PC-3 (cell line): ENCODE measurements at places on chromosomes 2 and 18.
A peak's percentile ranks its signal among the peaks of the same experiment; 100 is the strongest.

DNA sequence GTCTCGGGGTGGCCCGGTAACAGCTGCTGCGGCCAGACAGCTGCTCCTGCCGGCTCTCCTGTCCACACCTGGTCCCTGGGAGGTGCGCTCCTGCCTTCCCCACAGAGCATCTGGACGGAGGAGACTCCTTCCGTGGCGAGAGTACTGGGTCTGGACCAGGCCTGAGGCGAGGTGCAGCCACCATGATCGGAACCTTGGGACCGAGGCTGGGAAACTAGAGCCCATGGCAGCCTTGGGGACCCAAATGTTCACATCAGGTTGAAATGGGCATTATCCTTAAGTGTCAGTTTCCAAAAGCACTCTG, 628 bp downstream of the GIGYF2 start:
- no peak for DNase-seq

DNA sequence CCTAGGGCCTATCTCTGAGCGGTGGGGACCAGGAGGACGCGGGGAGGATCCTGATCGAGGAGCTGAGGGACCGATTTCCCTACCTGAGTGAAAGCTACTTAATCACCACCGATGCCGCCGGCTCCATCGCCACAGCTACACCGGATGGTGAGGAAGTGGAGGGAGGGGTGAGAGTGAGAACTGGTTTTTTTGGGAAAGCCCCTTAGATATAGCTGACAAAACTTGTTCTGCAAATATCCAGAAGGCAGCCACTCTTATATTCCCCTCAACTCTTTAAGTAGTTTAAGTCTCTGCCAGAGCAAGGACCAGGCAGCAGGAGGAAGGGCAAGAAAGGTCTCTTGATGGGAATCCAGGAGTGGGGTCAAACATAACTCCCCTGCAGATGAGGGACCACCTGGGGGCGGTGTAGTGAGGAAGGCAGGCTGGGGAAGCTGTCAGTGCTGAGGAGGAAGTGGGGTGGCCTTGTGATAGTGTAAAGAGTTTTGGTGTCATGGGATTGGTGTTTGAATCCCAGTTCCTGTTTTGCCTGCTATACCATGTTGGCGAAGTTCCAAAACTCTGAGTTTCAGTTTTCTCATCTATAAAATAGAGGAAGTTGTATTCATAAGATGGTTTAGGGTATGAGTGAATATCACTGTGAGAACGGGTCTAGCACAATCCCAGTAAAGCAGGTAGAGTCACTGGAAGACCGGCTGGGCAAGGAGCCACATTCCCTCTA, 3.4 kb downstream of the NAGK start:
- DNase-seq = peak; percentile 91

- no peak for DNase-seq
Observed at GRCh38 chr2:174800436-174801205, 36.3 kb upstream of the CHRNA1 start.

DNA sequence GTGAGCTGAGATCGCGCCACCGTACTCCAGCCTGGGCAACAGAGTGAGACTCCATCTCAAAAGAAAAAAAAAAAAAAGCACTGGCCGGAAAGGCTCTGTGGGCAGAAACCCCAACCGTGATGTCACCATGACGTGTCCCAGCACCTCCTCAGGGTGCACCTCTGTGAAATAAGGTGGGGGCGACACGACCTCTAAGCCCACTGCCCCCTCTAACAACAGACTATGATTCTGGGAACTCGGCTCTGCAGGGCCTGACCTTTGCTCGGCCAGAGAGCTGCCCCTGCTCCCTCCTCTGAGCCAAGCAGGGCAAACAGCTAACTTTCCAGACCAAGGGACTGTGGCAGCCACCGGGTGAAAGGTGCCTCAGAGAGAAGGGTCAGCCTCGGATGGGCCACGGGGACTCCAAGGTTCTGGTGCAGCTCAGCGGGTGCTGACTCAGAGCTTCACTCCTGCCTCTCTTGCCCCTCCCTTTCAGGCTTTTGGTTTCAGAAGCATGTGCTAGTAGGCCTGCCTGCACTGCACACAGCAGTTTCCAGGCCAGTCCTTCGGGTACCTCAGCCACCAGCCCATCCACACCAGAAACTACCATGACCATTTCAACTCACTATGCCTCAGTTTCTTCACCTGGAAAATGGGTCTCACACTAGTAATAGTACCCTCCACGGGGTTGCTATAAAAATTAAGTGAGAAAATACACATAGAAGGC, 8.0 kb downstream of the TMBIM1 start:
- DNase-seq = peak; percentile 89

GRCh38 chr2:8999102-8999446, 4.4 kb downstream of the MBOAT2 start:
- DNase-seq = no peak

- no peak for DNase-seq
Observed at GRCh38 chr18:79355433-79356335, 40.0 kb upstream of the NFATC1 start.

GRCh38 chr18:11310476-11311086, 161.2 kb upstream of the PIEZO2 start:
- DNase-seq = peak; percentile 58

DNA sequence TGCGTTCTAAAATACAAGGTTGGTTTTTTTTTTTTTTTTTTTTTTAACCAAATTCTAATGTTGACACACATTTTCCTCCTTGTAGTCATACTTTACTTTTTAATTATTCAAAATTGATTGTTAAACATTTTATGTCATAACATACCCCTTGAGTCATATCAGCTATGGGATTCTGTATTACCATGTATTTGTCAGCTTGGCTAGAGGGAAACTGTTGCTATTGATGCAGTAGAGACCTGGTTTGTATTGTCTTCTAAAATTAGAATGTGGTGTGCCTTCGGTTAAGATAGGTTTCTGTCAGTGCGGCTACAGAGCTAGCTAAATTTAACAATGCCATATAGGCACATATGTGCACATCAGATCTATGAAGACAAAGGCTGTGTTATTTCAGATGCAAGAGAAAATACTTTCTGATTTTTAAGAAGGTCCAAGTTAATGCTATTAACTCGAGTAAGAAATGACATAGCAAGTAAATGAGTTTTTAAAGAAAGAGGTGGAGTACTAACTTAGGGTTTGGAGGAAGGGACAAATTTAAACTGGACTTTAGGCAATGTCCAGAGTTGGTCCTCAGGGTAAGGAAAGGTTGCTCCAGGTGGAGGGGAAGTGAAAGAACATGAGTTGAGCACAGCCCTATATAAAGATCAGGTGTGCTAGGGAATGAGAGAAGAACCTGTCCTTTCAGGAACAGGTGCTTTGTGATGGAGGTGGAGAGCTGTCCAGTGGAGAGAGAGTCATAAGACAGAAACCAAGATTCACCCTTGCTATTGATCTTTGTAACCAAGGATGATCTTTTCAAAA, 152.3 kb downstream of the PRPF40A start:
- peak; percentile 43 for DNase-seq

GRCh38 chr2:159712929-159713420, 669 bp downstream of the MARCHF7 start:
- peak; percentile 7 for DNase-seq

- DNase-seq = no peak
Observed at GRCh38 chr2:207749873-207750272, 19.8 kb downstream of the FZD5 start.

- DNase-seq = no peak
Observed at GRCh38 chr18:25675123-25675850, 323.3 kb upstream of the ZNF521 start.

DNA sequence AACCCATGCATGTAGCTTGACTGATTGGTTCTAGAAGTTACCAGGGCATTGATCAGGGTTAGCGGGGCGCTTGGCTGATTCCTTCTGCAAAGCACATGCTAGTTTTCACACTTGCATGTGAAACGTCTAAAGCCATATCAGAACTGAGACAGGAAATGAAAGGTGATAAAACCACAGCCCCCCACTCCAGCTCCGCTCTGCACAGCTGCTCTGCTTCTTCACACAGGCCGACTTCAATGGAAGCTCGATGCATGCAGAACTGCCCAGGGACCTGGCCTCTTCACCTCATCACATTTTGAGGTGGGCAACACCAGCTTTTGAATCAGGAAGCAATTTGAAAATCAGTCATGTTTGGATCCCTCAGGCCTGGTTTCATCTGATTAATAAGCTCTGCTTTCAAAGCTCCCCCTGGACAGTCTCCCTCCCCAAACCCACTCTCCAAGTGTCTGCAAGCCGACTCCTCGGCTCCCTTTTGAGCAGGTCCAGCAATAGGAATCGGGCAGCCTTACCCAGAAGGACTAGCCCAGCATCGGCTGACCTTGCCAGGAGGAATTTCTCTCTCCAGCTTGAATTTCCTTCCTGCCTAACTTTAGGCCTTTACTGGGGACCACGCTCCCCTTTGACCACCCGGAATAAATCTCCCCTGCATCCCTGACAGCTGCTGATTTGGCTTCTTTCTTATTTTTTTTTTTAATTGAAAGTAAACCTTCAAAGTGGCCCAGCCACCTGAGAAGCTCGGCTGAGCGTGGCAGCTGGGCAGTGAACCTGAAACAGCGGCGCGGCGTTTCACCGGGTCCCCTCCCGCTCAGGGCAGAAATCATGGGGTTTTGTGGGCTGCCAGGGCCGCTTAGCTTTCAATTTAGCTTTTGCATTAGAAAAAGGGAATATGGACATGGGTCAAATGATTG, 31.7 kb downstream of the HRH4 start:
- no peak for DNase-seq

DNA sequence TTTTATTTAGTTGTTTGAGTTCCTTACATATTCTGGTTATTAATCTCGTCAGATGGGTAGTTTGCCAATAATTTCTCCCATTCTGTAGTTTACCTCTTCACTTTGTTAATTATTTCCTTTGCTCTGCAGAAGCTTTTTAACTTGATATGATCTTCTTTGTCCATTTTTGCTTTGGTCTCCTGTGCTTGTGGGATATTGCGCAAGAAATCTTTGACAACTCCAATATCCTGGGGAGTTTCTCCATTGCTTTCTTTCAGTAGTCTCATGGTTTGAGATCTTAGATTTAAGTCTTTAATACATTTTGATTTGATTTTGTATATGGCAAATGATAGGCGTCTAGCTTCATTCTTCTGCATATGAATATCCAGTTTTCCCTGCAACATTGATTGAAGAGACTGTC, 389.2 kb downstream of the LRP1B start:
- DNase-seq = no peak

GRCh38 chr18:2656237-2656980, 883 bp downstream of the SMCHD1 start:
- peak; percentile 25 for DNase-seq

DNA sequence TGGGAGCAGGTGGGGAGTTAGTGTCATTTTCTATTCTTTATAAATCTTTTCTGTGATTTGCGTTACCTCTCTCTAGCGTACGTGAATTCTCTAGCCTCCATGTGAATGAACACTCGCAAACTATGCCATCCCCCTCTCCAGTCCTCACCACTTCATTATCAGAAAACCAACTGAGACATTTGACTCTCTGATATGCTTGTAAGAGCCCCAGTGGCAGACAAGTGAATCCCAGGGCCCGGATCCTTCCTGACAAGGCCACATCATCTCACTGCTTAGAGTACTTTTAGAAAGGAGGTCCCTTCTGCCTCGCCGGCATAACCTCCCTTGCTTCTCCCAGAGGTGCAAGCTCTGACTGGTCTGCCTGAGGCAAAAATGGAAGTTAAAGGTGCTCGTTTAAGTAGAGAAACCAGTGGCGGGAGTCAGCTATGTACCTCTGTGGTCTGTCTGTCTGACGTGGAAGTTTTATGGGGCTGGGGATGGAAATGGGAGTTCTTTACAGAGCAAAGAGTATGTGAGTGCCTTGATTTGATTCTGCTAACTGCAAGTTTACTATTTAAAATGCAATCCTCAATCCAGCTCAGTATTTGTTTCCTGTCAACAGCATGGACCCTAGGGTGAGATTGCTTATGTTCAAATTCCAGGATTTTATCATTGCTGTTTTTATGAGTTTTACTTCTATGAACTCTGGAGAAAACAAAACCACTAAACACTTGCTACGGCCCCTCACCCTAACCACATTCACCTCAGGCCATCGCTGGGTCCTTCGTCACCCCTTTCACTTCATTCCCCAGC, 114.9 kb upstream of the MSTN start:
- DNase-seq = no peak

DNA sequence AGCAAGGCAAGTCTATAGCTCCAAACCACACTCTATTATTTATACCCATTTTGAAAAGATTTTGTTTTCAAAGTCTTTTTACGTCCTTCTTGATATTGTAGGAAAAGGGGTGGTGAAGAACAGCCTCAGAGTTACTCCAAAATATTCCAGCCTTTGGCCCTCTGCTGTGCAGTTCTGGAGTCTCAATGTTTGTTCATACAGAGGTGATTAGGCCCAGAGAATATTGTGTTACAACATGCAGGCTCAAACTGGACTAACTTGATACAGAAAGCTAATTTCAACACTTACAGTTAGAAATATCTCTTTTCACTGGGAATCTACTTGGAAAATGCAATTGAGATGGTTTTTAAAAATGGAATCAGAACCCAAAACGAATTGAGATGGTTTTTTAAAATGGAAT, 40.4 kb upstream of the SLC25A52 start:
- DNase-seq = no peak

- DNase-seq = peak; percentile 75
Observed at GRCh38 chr2:71545572-71546274, 92.4 kb downstream of the DYSF start.

GRCh38 chr2:171521361-171522051, 768 bp upstream of the CYBRD1 start:
- no peak for DNase-seq

DNA sequence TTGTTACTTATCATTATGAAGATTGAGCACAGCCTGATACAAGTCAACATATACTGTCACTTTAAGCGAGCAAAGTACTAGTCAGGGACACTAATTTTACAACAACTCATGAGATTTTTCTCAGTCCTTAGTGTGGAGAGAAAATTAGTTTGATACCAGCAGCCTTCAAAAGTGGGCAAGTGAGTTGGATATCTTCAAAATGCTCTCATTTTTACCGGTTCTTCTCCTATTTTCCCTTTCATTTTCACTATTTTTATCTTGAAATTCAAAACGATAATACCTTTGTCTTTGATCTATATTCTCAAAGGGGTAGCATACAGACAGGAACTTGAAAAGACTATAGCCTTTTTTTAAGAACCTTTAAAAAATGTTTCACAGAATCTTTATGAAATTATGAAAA, 52.0 kb upstream of the UBXN4 start:
- no peak for DNase-seq

- DNase-seq = no peak
Observed at GRCh38 chr2:7911196-7911595, 770.7 kb upstream of the ID2 start.

- DNase-seq = no peak
Observed at GRCh38 chr2:195331129-195331528, 325.9 kb upstream of the SLC39A10 start.

- DNase-seq = no peak
Observed at GRCh38 chr2:60483401-60483800, 70.1 kb downstream of the BCL11A start.

DNA sequence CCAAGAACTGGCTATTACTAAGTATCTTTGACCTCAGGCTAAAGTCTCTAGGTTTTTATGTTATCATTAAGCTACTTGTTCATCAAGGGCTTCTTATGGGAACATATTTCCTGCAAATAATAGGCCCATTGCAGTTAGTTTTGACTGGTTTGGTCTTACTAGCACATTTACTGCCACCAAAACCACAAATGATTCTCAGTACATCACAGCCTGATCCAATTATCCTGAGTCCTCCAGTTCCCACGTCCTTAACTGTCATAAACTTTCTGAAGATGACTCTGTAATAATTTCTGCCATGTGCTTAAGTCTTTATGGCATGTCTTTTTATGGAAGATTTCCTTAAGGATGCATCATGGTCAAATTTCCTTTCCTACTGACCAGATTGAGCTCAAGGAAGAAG, 123.3 kb upstream of the TANK start:
- DNase-seq = no peak

GRCh38 chr2:69576880-69577279, 66.7 kb downstream of the AAK1 start:
- no peak for DNase-seq
